ENCODE measurements at places on chromosomes 12 and 14. TPM values are rescaled to one million over a fixed set of nuclear protein-coding genes. Genes with fewer than 3 reads are reported as not detected.

The OR4K5 gene
- not detected for polyA plus RNA-seq

The ADAM21 gene
- 0.21 TPM for polyA plus RNA-seq

The HOXC6 gene
- polyA plus RNA-seq = not detected

The KERA gene
- polyA plus RNA-seq = not detected

The GALNT8 gene
- polyA plus RNA-seq = 1.2 TPM

The C12orf75 gene
- polyA plus RNA-seq = 25.4 TPM

The IFNG-AS1 gene
- polyA plus RNA-seq = 22.1 TPM

The AMN gene
- polyA plus RNA-seq = 2.3 TPM

The PTGER2 gene
- 0.23 TPM for polyA plus RNA-seq

All from naive B cell (primary cell).